ENCODE measurements at places on chromosomes 1 and 21.

- DNase-seq, result no peak
Measured at GRCh38 chr1:116738673-116739370, 15.4 kb upstream of the CD2 start.

GRCh38 chr1:248791010-248791409, 34.7 kb downstream of the SH3BP5L start:
- DNase-seq, result no peak

- DNase-seq, result peak; percentile 13
Measured at GRCh38 chr1:75616436-75617433, 5.8 kb upstream of the SLC44A5 start.

- no peak for DNase-seq
Measured at GRCh38 chr1:228312136-228312764, 94.4 kb downstream of the TRIM11 start.

DNA sequence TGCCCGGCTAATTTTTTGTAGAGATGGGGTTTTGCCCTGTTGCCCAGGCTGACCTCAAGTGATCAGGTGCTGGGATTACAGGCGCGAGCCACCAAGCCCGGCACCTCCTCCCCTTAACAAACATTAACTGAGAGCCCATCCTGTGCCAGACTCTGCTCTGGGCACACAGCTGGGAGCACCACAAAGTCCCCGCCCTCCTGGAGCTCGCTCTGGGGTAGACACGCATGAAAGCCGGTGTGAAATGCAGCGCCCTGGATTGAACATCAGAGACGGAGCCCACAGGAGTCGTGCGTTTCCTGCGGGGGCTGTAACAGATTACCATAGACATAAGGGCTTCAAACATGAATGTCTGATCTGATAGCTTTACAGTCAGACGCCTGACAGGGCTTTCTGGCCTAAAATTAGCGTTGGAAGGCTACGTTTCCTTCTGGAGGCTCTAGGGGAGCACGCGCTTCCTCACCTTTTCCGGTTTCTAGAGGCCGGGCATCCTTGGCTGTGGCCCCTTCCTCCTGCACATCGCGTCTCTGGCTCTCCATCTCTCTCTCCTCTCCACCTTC, 14.3 kb downstream of the SLC27A3 start:
- DNase-seq, result peak; percentile 19

Data from EL (cell line).